WTC11 (cell line): ENCODE measurements at places on chromosomes 6 and 20. TPM values are rescaled to one million over a fixed set of nuclear protein-coding genes. Genes with fewer than 3 reads are reported as not detected.

RIPPLY2 gene
- total RNA-seq = 0.66 to 2.2 TPM (median 2.1 TPM) in 3 replicates

PSORS1C1 gene
- total RNA-seq = 0.11 to 0.66 TPM (median 0.34 TPM) in 3 replicates

EDN1 gene
- total RNA-seq = 0.50 to 1.0 TPM (median 0.80 TPM) in 3 replicates

TULP1 gene
- 2.9 to 4.3 TPM (median 3.4 TPM) in 3 replicates for total RNA-seq

NR2E1 gene
- total RNA-seq = not detected in 3 replicates

ALDH8A1 gene
- 0.17 to 0.46 TPM (median 0.23 TPM) in 3 replicates for total RNA-seq

HAO1 gene
- 0.09 TPM in 1 of 3 replicates, not detected in the others for total RNA-seq

MUC21 gene
- not detected in 3 replicates for total RNA-seq

HMGCLL1 gene
- 0.09 to 0.32 TPM (median 0.11 TPM) in 3 replicates for total RNA-seq

MICB gene
- 26.9 to 37.0 TPM (median 27.0 TPM) in 3 replicates for total RNA-seq

NTSR1 gene
- total RNA-seq = 0.57 to 0.85 TPM (median 0.63 TPM) in 3 replicates

ME1 gene
- 4.1 to 5.3 TPM (median 4.3 TPM) in 3 replicates for total RNA-seq

DNA sequence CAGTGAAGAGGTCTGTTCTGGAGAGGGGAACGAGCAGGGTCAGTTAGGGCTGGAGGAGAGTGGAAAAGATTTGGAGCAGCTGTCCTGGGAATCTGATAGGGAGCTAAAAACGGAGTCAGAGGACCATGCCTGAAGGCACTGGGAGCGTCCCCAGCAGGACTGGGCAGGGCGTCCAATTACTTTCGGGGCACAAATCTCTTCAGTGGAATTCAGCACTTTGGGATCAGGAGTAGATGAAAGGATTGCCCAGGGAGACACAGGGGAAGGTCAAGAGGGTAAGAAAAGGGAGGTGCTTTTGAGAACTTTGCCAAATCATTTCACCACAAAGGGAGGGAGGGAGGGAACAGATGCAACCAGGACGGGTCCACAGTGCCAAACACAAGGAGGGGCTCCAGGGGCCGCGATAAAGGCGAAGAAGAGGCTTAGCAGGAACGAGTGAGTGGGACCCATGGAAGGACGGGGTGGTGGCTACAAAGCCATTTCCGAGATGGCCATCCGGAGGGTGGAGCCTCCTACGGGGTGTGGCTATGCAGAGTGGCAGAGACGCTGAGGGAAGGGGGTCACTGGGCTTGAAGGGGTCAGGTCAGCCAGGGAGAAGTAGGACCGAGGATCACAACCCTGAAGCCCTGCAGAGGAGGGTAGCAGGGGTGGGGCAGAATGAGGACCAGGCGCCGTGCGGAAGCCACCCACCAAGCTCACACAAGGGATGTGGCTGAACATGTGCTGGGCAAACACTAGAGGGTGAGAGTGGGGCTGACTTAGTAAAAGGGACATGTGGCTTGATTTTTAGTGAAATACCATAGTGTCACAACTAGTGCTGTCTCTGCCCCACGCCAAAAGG lies 180.0 kb upstream of the RREB1 start:
- DNase-seq = peak; percentile 20

GRCh38 chr20:43420192-43420591 lies 37.5 kb upstream of the SRSF6 start:
- DNase-seq = no peak

GRCh38 chr6:3803627-3804468 lies 45.3 kb upstream of the FAM50B start:
- DNase-seq = no peak

DNA sequence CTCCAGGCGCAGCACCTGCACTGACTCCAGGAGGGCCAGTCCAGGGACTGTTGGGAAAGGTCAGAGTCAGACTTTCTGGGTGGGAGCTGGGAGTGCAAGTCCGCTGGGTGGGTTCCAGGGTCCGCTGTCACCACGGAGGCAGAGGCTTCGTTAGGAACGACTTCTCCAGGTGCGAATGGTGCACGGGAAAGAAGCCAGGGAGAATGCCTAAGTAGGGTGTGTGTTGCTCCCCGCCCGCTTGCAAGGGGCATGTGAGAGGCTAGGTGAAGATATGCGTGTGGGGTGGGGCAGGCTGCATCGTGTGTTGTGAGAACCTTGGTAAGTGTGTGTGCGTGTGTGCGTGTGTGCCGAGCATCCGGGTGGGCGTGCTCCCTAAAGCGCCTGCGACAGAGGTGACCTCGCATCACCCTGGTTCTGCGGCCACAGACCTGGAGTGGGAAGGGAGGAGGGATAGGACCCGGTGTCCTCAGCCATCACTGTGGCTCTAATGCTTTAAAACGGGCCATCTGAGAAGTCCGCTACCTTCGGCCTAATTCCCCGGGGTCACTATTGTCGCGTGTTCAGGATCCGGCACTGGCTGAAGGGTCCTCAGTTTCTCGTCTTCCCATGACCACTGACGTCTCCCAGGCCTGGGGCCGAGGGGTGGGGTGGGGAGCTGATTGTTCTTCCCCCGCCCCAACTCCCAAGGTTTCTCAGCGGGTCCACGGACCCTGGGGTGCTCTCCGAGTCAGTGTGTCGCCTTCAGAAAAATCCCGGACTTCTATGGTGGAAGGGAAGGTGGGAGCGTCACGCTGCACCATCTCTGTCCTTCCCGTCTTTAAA lies 6.1 kb downstream of the SLC32A1 start:
- DNase-seq = no peak

GRCh38 chr20:24965065-24965919 lies 16.2 kb downstream of the CST7 start:
- DNase-seq = no peak

- DNase-seq = no peak
Observed at GRCh38 chr6:73817253-73817652, 121.2 kb downstream of the CD109 start.

DNA sequence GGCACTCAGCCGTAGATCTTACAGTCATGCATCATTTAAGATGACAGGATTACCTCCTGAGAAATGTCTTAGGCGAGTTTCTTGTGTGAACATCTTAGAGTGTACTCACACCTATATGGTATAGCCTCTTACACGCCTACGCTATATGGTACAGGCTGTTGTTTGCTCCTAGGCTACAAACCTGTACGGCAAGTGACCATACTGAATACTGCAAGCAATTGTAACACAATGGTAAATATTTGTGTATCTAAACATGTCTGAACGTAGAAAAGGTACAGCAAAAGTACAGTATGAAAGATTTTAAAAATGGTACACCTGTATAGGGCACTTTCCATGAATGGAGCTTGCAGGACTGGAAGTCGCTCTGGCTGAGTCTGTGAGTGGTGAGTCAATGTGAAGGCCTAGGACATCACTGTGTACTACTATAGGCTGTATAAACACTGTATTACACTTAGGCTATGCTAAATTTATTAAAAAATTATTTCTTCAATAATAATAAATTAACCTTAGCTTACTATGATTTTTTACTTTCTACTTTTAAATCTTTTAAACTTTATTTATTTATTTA lies 541 bp upstream of the IL20RA start:
- no peak for DNase-seq

- no peak for DNase-seq
Observed at GRCh38 chr6:125165256-125165655, 11.7 kb downstream of the TPD52L1 start.

DNA sequence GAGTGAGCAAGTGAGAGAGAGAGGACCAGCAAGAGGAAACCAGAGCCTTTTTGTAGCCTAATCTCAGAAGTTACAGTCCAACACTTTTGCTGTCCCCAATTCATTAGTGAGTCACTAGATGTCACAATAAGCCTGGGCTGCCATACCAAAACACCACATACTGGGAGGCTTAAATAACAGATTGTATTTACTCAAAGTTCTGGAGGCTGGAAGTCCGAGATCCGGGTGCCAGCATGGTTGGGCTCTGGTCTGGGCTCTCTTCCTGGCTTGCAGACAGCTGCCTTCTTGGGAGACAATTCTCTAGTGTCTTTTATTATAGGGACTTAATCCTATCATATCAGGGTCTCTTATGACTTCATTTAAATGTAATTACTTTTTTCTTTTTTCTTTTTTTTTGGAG lies 50.7 kb upstream of the FERMT1 start:
- no peak for DNase-seq

DNA sequence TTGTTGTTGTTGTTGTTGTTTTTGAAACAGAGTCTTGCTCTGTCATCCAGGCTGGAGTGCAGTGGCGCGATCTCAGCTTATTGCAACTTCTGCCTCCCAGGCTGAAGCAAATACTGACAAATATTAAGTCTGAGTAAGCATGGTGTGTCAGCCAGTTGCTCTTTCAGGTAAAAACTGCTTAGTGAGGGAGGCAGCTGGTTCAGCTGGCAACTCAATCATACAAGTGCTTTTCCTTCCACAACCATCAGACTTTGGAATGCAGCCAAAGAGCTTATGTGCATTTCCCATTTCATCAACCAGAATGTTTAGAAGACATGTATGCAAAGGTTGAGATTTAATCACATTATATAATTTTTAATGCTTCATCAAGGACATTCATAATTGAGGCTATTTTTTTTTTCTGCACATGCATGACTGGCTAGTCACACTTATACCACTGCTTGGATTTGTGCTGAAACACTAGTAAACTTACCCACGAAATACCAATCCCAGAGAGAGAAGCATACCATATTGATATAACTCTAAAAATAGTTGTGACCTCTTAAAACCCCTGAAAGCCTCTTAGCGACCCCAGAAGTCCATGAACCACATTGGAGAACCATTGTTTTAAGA lies 56.0 kb downstream of the CLIC5 start:
- no peak for DNase-seq

- DNase-seq = no peak
Observed at GRCh38 chr6:38436726-38437465, 202.8 kb downstream of the BTBD9 start.

DNA sequence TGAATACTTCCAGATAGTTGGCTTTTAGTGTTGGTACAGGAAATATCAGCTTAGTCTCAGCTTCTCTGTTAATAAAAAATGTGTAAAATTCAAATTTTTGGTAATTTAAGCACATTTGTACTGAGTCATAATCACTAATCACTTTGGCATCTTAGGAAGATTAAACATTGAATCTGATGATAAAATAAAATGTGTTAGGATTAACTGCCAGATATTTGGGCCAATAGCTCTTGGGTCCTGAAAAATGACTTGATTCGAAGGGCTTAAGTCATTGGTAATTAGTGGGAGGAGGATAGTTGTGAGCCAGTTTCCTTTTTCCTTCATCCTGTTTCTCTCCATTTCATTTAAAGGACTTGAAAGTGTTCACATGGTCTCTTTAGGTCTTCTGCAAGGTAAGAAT lies 426.1 kb downstream of the RFPL4B start:
- no peak for DNase-seq

DNA sequence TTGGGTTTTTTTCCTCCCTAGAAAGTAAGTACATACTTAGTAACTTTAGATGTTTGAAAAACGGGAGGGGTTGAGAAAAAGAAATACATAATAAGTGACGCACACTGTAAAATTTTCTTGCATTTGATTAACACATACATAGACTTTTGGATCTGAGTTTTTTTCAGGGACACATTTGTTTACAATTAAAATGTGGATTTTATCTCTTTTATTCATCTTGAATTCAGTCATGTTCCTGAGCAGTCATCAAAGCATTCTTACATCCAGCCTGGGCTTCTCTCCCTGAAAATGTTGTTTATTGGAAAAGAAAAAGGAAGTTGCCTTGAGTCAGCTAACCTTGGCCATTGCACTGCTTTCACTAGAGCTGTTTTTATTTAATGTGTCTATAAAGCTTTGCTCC lies 8.7 kb upstream of the RPP40 start:
- DNase-seq = no peak

GRCh38 chr20:431012-431904 lies 23.2 kb downstream of the RBCK1 start:
- peak; percentile 75 for DNase-seq

GRCh38 chr6:116571683-116572000 lies 338 bp downstream of the RWDD1 start:
- no peak for DNase-seq

DNA sequence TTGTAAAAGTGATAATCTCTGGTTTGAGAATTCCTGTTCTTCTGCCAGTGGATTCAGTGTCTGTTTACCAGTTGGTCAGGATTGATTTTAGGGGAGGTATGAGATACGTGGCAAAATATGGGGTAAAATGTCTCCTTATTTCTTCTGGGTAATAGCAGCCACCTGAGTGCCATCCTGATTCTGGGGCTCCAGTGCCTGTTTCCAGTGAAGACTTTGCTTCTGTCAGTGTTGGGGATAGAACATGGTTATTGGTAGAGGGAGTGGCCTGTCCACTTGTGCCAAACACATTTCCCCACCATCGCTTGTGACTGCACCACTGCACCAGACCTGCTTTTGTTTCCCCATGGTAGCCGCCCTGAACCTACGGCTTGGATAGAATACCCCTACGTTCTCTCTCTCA lies 15.7 kb downstream of the PANK2 start:
- DNase-seq = no peak

DNA sequence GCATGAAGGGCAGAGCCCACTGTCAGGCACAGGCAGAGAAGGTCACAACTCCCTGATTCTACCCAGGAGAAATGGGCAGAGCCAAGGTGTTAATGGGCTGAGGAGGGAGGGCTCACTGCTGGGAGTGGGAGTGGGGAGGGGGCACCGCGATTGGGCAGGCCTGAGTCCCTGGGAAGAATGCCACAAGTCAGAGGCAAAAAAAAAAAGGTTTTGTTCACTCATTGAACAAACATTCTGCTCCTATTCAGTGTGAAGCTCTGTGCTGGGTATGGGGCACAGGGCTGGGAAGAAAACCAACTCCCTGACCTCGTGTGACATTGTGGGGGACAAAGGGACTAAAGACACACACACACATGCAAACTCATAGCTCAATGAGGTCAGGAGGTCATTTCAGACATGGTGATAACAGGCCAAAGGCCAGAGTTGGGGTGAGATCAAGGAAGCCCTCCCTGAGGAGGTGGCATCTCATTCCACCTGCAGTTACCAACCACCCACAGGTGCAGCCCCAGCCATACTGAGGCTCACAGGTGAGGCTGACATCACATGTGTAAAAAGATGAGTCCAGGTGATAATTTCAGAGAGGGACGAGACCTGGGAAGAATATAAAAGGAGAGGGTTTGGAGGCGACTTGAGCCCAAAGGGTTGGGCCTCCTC lies 3.2 kb upstream of the PMEPA1 start:
- DNase-seq = no peak

DNA sequence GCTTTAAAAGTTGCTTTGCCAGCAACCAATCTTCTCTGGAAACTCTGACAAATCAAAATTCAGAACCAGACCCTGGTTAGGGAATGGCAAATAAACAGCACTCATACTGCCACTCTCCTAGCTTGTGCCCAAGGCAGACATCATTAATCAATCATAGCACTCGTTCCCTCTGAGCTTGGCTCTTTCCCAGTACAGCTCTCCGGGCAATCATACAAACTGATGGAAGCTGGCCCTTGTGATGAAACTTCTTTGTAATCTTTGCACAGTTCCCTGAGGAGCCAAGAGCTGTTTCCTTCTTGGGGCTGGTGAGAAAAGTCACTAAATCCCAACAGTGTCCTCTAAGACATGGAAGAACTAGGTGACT lies 34.7 kb downstream of the KIAA1755 start:
- no peak for DNase-seq

GRCh38 chr6:168319279-168320111 lies at the start of gene DACT2:
Gene DACT2, minus strand, starts transcription at chr6:168319777. Its CDS starts 144 bp downstream, at chr6:168319633.
- no peak for DNase-seq

GRCh38 chr20:46997187-46997586 lies 102.5 kb downstream of the EYA2 start:
- DNase-seq = no peak

- DNase-seq = no peak
Observed at GRCh38 chr6:132392270-132392646, 9.0 kb downstream of the MOXD1 start.
